Hair follicle dermal papilla cell (primary cell): ENCODE measurements at places on chromosomes 5 and 9. TPM values are rescaled to one million over a fixed set of nuclear protein-coding genes. Genes with fewer than 3 reads are reported as not detected.

Gene BTF3
- total RNA-seq = 187 and 284 TPM in 2 replicates

Gene F2RL2
- total RNA-seq = 15.9 and 24.7 TPM in 2 replicates

Gene TAS2R1
- not detected in 2 replicates for total RNA-seq

Gene GABRB2
- under 0.01 TPM in 1 of 2 replicates, not detected in the other for total RNA-seq

Gene KIF24
- 0.97 TPM in 2 replicates for total RNA-seq

Gene TXN
- 177 and 267 TPM in 2 replicates for total RNA-seq

Gene EQTN
- 0.16 TPM in 1 of 2 replicates, not detected in the other for total RNA-seq

Gene ASB6
- 27.3 and 28.1 TPM in 2 replicates for total RNA-seq

Gene ZNF367
- total RNA-seq = 0.97 TPM in 2 replicates

Gene NREP
- total RNA-seq = 104 and 129 TPM in 2 replicates

Gene SLC1A3
- 103 and 136 TPM in 2 replicates for total RNA-seq

Gene PPIC
- total RNA-seq = 29.6 and 38.3 TPM in 2 replicates

Gene LCN12
- 0.24 TPM in 1 of 2 replicates, not detected in the other for total RNA-seq

Gene SPATA31C1
- total RNA-seq = not detected in 2 replicates

Gene SAPCD2
- 1.6 and 1.8 TPM in 2 replicates for total RNA-seq

Gene GCNT4
- 19.5 and 24.8 TPM in 2 replicates for total RNA-seq

Gene PPWD1
- total RNA-seq = 26.1 and 30.5 TPM in 2 replicates

Gene SV2C
- not detected in 2 replicates for total RNA-seq

Gene NSG2
- total RNA-seq = under 0.01 TPM in 1 of 2 replicates, not detected in the other

Gene CREBRF
- 19.1 and 25.0 TPM in 2 replicates for total RNA-seq

Gene PHF24
- total RNA-seq = under 0.01 TPM in 2 replicates

Gene CAMK4
- 3.7 and 4.0 TPM in 2 replicates for total RNA-seq

Gene NUDT12
- 8.4 and 11.4 TPM in 2 replicates for total RNA-seq

Gene RNF44
- total RNA-seq = 2.8 and 5.1 TPM in 2 replicates

Gene SHC3
- total RNA-seq = 7.8 and 25.3 TPM in 2 replicates

Gene GLRA1
- not detected in 2 replicates for total RNA-seq

Gene PCDHA10
- 0.32 and 0.85 TPM in 2 replicates for total RNA-seq

Gene SLC2A6
- 35.5 and 41.3 TPM in 2 replicates for total RNA-seq

Gene KIAA0825
- 8.4 and 12.3 TPM in 2 replicates for total RNA-seq

Gene COL5A1
- 249 and 339 TPM in 2 replicates for total RNA-seq

Gene GABBR2
- 0.81 and 2.9 TPM in 2 replicates for total RNA-seq

Gene SLC27A6
- 0.12 and 0.97 TPM in 2 replicates for total RNA-seq

Gene CCDC192
- not detected in 2 replicates for total RNA-seq

Gene SPINK6
- not detected in 2 replicates for total RNA-seq

Gene UGCG
- 203 and 239 TPM in 2 replicates for total RNA-seq

Gene IL5
- not detected in 2 replicates for total RNA-seq

Gene MACIR
- total RNA-seq = 8.4 and 12.0 TPM in 2 replicates

Gene ZNF300
- total RNA-seq = 5.8 and 6.7 TPM in 2 replicates

Gene RECK
- total RNA-seq = 142 and 147 TPM in 2 replicates

Gene AKNA
- 20.8 and 34.1 TPM in 2 replicates for total RNA-seq

Gene SPZ1
- total RNA-seq = not detected in 2 replicates

Gene OTP
- total RNA-seq = not detected in 2 replicates
